ENCODE measurements at places on chromosomes 4 and X.

- no peak for DNase-seq
These were observed 20.6 kb downstream of the RTL5 start for GRCh38 chrX:72110876-72111708.

DNA sequence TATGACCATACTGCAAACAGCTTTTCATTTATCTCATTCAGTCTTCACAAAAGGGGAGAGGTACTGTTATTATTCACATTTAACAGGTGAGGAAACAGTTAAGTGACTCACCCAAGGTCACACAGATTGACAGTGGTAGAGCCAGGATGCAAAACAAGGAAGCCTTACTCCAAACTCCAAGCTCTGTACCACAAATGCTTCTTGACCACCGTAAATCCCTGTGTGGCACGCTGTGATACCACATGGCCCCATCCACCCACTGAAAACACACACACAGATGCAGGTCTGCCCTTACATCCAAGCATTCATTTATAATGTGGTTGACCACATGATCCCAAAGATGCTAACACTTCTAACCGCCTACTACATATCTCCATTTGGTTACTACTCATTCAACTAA, 129.5 kb downstream of the TSPAN5 start:
- DNase-seq: no peak

DNA sequence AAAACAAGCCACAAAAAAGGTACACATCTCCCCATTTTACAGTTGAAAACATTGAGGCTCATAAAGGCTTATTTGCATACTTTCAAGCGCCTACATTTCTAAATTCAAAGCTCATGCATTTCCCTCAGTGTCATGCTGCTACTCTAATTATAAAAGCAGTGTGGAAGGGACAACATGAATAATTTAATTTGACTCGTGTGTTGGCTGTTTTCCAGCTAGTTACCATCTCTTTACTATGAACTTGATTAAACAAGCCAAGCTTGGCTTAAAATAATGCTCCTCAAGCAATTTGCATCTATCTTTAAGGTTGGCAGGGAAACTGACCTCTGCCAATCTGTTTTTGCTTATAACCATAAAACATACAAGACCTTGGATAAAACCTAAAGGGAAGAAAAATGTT, 252.5 kb upstream of the NEIL3 start:
- no peak for DNase-seq

- no peak for DNase-seq
These were observed 115.2 kb downstream of the NAA11 start for GRCh38 chr4:79210636-79211049.

- peak; percentile 49 for DNase-seq
These were observed 275.1 kb downstream of the GPM6A start for GRCh38 chr4:175536852-175537453.

DNA sequence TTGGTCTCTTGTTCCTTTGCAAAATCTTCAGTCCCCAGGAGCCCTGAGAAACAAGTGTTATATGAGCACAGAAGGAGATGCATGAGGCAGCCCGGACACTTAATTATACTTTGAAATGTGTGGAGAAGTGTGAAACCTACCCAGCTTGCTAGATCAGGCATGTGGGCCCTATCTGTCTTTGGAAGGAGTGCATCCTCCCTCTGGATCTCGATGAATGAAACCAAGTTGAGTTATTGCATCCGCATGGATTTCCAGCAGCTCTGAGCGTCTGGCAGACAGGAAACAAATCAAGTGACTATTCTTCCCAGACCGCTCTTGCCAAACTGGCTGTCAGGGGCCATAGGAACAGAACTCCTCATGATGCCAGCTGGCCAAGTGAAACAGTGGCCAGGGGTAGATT, 19.6 kb upstream of the SOWAHD start:
- DNase-seq: no peak

- DNase-seq: no peak
These were observed 1858.6 kb upstream of the ADGRL3 start for GRCh38 chr4:59341506-59341905.

- no peak for DNase-seq
These were observed 99.2 kb upstream of the TENM3 start for GRCh38 chr4:182143822-182144625.

GRCh38 chrX:107713543-107714205, 61.9 kb downstream of the TSC22D3 start:
- no peak for DNase-seq

DNA sequence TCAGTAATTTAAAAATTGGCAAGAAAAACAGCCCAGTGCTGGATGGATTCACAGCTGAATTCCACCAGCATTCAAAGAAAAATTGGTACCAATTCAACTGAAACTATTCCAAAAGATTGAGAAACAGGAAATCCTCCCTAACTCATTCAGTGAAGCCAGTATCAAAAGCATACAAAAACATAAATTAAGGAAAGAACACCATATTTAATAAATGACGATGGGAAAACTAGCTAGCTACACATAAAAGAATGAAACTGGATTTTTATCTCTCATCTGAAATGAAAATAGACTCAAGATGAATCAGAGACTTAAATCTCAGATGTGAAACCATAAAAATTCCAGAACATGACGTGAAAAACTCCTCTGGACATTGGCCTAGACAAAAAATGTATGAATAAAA, 516.8 kb upstream of the SPANXN1 start:
- no peak for DNase-seq

DNA sequence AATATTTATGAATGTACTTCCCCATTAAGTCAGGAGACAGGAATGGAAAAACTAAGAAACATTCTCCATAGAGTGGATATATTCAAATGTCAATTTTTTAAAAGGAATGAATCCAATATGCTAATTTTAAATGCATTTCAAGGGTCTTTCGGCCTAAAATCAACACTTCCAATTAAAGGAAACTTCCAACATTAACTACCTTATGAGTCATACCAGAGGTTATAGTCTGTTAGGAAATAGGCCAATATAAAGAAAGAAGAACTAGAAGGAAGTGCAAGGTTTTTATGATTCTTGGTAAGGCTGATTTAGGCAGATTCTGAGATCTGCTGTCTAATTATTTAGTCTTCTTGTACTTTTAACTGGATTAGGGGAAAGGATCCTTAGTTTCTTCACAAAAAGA, 260.1 kb upstream of the EDNRA start:
- no peak for DNase-seq

DNA sequence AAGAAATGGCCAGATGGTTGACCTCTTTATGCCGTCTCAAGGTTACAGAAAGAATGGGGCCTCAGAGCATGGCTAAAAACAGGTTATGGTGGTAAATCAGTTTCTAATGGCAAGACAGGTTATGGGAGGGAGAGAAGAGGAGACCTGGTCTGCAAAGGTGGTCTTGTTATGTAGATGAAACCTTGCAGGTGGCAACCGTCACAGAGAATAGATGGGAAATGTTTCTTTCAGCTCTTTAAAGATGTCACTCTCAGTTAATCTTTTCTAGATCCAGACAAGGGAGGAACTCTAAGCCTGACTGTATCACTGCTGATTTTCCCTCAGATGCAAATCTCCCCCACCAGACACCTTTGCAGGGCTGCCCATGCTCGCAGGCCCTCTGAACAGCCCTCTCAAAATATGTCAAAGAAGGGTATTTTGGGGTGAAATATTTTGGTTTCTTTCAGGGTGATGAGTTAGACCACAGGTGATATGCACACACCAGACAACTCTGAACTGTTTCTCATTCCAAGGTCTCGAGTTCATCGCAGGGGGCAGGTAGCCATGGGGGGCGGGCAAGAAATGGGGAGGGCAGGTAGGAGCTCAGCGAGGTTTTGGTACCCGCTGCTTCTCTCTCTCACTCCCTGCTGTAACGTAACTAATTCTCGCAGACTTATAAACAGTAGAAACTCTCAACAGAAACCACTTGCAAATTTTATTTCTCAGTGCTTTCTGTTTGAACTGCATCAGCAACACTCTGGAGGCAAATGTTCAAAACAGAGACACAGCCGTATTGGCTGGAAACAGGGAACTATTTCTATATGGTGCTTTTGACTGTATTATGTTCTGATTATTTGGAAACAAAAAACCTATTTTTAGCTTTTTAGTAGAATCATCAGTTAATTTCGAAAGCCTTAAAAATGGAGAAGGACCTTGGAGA, 32.4 kb downstream of the CASP3 start:
- peak; percentile 6 for DNase-seq

GRCh38 chrX:43121637-43122036, 343.7 kb upstream of the PPP1R2C start:
- DNase-seq: no peak

GRCh38 chr4:29966386-29966785, 753.8 kb upstream of the PCDH7 start:
- DNase-seq: no peak

- no peak for DNase-seq
These were observed 1233.3 kb upstream of the PABPC4L start for GRCh38 chr4:135434936-135435335.

- DNase-seq: no peak
These were observed 189.6 kb upstream of the POF1B start for GRCh38 chrX:85569096-85569495.

GRCh38 chr4:10589799-10590198, 94.8 kb downstream of the CLNK start:
- DNase-seq: no peak

DNA sequence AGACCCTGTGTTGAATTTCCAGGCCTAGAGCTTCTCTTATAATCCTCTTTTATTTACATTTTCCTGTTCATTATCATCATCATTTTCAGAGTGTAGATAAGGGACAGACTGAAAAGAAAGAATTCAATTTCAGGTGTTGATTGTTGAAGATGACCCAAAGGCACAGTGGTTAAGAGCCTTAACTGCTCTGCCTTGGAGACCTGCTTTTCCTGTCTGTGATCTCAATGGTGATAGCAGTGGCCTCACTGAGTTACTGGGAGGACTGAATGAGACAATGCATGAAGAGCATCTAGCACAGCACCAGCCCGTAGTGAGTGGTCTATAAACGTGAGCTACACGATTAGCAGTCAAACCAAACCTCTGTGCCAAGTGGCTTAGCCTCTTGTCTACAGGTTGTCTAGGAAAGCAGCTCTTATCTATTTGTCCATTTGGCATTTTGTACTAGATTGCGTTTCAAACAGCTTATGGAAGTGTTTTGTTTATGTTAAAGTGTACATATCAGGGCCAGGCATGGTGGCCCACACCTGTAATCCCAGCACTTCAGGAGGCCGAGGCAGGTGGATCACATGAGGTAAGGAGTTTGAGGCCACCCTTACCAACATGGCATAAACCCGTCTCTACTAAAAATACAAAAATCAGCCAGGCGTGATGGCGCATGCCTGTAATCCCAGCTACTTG, 41.5 kb downstream of the SETD7 start:
- no peak for DNase-seq

DNA sequence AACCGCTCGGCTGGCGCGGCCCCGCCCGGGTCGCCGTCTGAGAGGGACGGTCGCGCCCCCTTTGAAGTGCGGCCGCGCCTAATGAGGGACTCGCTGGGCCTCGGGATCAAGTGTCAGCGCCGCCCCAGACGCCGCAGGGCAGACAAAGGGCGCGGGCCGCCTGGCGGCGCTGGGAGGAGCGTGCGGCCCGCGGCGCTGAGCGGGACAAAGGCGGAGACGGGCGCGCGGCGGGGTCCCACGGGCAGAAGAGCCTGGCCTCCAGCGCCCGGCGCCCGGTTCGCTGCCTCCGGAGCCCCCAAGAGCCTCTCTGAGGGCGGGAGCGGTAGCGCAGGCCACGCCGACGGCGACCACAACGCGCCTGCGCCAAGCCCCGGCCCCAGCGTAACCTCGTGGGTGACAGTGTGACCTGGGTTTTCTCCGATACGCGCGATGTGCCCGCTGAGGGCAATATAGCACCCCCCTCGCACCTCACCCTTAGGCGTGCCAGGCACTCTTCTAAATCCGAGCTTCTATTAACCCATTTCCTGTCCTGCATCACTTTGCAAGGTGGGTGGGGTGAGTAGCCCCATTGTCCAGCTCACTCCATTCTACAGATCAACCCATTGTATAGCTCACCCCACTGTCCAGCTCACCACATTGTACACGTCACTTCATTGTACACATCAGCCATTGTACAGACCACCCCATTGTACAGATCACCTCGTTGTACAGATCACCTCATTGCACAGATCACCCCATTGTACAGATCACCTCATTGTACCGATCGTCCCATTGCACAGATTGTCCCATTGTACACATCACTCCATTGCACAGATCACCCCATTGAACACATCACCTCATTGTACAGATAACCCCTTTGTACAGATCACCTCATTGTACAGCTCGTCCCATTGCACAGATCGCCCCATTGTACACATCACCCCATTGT, 33.7 kb upstream of the STX18 start:
- DNase-seq: no peak

DNA sequence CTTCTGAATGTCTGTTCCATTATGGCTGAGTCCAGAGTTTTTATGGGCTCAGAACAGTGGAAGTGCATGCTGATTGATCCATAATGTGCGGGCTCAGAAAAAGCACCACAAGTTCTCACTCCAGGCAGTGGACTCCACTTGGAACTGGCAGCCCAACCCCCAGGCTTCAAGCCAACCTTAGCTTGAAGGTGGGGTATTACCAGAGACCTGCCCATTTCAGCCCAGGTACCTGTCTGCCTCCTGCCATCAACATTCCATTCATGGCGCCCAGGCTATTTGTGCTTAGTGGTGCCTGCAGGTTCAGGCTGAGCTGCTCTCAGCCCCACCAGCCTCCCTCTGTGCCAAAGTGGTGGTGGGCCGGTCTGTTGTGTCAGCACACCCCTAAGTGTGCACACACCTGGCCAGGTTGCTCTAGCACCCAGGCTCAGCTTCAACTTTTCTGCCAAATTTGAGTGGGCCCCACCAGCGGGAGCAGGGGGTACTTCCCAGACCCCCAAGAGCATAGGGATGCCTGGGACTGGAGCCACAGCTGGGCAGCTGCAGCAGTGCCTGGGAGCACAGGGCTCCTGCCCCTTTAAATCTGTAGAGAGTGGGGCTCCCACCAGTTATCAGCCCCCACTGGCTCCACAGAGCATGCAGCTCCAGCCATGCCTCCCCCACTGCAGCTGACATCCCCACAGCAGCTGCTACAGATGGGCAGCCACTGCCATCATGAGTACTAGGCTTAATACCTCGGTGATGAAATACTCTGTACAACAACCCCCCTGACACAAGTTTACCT, 1025.3 kb downstream of the PCDH19 start:
- no peak for DNase-seq

GRCh38 chr4:139985401-139985800, 168.6 kb downstream of the MAML3 start:
- DNase-seq: no peak

DNA sequence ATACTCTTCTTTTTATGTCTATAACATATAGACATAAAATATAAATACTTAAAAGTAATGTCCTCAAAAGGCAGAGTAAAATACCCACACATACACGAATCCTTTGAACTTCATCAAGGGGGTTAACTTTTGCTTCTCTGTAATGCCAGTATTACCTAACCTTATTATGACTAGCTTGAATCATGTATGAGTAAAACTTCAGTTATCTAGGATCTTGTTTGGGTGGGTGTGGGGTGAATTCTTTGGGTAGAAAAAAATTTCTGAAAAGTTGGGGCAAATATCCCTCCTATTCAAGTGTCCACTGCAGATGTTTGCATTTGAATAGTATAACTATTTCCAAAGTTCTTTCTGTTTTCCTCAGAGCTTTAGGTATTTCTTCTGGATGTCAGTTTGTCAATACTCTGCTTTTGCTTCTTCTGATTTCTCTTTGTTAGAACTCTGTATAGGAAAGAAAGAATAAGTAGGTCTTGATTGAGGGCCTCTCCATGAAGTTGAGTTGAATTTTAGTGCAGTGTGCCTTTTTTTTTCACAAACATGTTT, 173.8 kb downstream of the ADGRL3 start:
- no peak for DNase-seq
